HEK293T (cell line): ENCODE measurements at places on chromosomes 5 and 9.

DNA sequence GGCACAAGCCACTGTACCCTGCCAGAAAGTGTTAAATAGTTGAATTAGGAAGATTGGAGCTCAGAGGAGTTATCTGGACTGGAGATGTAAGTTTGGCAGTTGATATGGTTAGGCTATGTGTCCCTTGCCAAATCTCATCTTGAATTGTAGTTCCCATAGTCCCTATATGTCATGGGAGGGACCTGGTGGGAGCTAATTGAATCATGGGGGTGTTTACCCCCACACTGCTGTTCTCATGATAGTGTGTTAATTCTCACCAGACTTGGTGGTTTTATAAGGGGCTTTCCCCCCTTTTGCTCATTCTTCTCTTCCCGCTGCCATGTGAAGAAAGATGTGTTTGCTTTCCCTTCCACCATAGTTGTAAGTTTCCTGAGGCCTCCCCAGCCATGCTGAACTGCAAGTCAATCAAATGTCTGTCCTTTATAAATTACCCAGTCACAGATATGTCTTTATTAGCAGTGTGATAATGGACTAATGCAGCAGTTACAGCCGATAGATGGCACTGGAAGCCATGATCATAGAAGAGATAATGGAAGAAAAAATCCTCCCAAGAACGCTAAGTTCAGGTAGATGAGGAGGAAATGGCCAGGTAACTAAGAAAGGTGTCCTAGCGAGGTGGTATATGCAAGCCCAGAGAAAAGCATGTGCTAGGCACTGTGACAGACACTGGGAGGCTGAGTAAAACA, 51.4 kb downstream of the TNFSF8 start:
- no peak for DNase-seq

DNA sequence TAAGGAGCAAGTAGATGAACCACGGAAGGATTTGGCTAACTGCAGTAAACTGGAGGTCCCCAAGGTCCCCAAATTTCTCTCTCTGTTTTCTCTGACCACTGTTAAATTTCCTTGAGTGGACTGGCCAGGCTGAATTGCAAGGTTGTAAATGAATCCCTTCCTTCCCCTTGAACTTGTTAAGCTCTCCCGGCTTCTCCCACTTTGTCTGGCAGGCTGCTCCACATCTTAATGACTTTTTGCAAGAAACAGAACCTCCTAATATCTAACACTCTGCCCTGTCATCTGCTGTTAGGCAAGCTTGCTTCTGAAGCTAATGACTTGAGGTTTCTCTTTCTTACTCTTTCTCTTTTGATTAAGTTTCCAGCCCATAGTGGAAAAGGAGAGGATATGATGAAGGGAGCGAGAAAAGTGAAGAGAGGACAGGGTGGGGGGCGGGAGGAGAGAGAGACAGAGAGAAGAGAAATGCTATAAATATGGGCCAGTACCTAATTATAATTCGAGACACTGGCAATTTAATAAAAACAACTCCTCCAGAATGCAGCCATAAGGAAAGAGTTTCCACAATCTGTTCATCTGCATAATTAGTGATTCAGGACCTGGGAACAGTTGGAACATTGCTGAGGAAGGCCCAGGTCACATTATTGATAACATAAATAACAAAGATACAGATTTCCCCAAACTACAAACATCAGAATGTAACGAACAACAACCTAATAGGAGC, 437.3 kb upstream of the MPDZ start:
- DNase-seq = no peak

DNA sequence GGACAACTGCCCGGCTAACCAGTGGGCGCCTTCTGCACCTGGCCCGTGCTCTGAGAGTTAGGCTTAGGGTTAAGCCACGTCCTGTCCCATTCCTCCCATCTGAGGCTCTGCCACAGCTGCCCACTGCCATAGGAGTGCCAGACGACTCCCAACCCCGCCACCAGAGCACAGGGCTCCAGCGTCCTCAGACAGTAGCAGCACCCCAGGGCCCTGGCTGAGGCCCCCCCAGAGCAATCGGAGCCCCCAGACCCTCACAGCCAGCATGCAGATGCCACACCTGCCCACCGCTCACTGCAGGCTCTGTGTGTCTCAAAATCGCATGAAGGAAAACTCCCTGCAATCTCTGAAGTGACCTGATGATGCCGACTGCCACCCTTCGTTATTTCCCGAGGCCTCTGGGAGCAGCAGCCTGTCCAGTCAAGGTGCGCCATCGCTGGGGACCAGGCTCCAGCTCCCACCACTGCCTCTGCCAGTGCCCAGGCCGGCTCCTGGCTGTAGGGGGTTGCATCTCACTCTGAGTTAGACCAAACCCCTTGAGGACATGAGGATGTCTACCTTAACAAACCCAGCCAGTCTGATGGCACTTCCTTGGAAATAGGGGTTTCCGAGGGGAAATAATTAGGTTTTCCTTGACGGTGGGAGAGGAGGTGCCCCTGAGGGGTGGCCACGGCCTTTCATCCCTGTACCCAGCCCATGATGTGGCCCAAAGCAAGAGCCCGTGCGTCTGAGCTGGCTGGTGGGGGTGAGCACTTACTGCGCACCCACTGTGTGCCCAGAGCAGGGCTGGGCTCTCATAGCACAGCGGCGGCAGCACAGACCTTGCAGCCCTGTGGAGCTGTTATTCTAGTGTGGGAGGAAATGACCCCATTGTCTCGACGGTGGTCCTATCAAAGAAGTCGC, 58.0 kb upstream of the RNF130 start:
- DNase-seq = no peak

DNA sequence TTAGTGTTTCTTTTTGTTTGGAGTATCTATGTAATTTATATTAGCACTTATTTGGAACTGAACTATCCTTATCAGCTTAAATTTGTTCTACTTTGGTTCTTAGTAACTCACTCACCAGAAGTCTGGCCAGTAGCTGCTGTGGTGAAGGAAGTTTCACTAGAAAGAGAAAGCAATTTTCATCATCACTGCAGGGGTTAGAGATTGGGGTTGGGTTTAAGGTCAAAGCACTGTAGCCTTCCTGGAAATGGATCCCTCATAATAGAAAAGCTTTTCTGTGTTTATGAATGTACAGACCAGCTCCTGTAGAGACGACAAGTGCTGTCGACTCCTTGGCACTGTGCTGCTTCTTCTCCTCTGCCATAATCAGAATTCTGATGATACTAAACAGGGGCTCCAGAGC, 22.2 kb downstream of the MROH2B start:
- no peak for DNase-seq

DNA sequence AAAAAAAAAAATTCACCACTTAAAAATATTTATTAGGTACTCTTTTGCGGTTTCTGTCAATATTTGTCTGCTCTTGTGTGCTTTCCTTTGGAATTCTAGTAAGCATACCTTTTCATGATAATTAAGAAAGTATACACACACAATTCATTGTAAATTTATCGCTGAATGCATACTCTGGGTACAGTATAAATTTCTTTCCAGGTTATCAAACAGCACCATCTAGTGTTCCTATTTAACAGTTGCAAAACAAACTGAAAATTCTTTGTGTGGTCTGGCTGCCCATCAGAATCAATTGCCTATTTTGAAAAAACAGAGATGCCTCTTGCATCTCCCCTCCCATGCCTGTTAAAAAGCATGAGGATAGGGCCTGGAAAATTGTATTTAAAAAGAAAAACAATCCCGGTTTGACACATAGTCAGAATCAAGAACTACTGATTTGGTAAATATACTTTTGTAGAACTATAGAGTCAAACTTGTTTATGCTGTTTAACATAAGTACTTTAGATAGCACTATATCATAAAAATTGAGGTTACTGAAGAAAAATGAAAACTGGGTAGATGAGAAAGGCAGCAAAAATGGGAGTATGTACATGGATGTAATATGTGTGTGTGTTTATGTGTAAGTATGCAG, 16.2 kb downstream of the PGGT1B start:
- peak; percentile 38 for DNase-seq

DNA sequence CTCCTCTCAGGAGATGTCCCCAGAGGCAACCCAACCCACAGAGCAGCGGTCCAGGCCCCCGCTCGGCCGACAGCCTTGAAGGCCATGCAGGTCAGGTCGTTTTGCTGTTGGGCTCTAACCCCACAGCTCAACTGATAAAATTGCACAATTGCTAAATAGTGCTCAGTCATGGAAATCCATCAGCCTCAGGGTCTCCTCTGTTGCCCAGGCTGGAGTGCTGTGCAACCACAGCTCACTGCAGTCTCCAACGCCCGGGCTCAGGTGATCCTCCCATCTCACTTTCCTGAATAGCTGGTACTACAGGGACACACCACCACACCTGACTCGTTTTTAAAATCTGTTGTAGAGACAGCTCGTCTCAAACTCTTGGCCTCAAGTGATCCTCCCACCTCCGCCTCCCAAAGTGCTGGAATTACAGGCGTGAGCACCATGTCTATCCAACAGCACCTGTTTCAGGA, 18.3 kb downstream of the BRD3OS start:
- DNase-seq = no peak

DNA sequence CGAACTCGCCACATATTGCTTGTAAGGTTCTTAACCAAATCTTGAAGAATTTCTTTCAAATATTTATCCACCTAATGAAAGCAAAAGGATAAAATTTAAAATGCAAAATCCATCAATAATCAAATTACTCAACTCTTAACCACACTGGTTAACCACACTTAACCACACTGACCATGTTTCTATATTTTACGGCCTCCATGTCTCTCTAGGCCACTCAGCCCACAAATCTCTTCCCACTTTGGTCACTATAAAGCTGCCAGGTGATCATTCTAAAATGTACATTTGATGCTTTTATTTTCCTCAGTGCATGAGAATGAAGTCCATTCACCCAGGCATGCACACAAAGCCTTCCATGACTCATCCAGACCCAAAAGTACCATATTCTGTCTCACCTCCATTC, 56.4 kb upstream of the OR2K2 start:
- DNase-seq = no peak

DNA sequence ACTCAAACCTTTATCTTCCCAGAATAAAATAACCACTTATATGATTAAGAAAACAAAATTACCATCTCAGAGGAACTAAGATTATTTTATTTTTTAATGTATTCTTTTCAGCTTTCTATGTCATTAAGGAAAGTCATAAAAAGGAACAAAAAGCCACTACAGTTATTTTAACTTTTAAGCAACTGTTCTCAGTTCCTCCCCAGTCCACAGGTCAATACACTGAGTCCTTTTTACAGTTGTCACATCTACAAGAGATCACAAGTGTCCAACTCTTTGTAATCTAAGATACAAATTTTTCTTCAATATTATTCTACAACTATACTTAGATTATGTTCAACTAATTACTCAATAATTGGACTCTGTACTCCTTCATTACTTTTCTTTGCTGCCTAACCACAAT, 782.8 kb upstream of the ACO1 start:
- DNase-seq = no peak
